Activated CD4-positive, alpha-beta T cell treated with anti-CD3 and anti-CD28 coated beads, Interleukin-2, amount 10 ng/mL, durations not matched to agents 7 days and 5 days (primary cell): ENCODE measurements at places on chromosomes 7 and 10. TPM values are rescaled to one million over a fixed set of nuclear protein-coding genes. Genes with fewer than 3 reads are reported as not detected.

Gene CLDN3
- total RNA-seq: not detected

- DNase-seq: no peak
Measured at GRCh38 chr10:30121401-30121800, 62.0 kb upstream of the JCAD start.

DNA sequence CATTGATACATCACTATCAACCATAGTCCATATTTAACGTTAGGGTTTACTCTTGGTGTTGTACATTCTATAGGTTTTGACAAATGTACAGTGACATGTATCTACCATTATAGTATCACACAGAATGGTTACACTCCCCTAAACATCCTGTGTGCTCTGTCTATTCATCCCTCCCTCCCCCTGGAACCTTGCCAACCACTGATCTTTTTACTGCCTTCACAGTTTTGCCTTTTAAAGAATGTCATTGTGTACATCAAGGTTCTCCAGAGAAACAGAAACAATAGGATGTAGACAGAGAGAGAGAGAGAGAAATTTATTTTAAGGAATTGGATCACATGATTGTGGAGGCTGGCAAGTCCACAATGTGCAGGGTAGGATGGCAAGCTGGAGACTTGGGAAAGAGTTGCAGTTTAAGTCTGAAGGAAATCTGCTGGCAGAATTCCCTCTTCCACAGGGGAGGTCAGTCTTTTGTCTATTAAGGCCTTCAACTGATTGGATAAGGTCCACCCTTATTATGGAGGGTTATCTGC lies 45.1 kb upstream of the CCNJ start:
- no peak for DNase-seq

DNA sequence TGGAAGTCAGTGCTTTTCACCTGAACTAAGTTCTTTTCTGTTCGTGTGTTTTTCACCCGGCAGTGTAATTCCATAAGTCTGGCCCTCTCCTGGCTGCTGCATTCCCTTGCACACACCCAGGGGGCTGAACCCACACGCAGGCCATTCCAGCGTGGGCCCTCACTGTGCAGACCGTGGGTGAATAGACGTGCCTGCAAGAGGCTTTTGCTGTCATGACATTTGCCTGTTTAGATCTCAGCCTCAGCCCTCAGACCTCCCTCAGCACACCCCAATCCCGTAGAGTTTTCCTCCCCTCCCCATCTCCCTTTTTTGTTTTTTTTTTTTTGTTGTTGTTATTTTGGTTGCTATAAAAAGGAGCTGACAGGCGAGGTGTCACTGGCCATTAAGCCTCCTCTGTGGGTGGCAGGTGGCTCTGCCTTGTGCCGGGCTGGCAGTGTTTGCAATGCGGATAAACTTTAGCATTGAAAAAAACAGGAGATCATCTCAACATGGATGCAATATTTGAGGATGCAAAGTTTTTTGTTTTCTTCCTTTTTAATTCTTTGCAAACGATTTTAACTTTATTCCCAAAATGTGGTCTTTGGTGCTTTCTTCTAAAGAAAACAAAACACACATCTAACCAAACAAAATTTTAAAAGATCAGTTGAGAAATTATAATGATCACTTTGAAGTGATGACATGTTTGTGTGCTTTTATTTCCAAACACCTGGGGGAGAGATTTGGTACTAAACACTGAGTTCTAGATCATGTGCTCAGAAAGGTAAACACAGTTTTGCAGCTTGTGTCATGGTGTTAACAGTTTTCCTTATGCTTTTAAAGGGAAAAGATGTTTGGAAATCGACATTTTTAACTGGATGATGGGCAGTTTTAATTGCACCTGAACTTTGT lies 58.8 kb downstream of the WDR37 start:
- no peak for DNase-seq

GRCh38 chr10:10977978-10978377 lies 39.7 kb upstream of the CELF2 start:
- DNase-seq: no peak

DNA sequence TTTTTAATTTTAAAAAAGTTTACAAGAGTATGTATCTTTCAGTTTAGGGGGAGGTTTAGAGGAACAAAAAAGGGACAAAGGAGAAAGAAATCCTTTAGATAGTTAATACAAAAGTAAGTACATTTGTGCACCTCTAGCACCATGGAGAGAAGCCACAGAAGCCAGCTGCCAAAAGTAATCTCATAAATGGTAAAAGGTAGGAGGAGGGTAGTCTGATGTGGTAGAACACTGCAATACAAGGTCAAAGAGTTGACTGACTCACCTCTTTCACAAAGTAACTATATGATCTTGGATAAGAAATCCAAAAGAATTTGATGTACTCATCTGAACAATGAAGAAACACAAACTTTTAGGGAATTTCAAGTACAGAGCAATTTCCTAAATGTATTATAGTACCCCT lies 68.1 kb downstream of the CNOT4 start:
- DNase-seq: no peak

- peak; percentile 71 for DNase-seq
Measured at GRCh38 chr10:87850742-87851205, 12.6 kb downstream of the KLLN start.

GRCh38 chr10:19983880-19984565 lies 167.8 kb downstream of the PLXDC2 start:
- DNase-seq: no peak

DNA sequence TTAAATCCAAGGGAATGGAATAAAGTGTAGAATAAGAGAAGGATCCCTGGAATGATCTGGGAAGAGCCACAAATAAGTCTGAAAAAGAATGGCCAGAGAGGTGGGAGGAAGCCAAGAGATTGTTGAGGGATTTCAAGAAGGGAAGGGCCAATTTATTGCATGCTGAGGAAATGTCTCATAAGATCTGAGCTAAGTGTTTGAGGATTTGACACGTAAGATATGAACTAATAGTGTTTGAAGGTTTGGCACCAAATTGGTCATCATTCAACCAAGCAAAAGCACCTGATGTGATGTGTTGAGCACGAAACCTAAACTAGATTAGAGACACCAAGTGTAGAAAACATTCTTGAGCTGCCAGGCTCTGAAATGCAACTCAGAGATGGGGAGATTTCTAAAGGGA lies 97.9 kb downstream of the TSPAN12 start:
- DNase-seq: no peak

- DNase-seq: no peak
Measured at GRCh38 chr10:76411729-76412435, 980.5 kb downstream of the LRMDA start.
